Breast epithelium (tissue), 4 donors: ENCODE measurements at places on chromosomes 2 and 18.

- peak overlapping the region; percentile 87 for H3K4me3 ChIP-seq
- peaks cover 2% of the 10 kb centered on the region for H3K4me1 ChIP-seq
- peak overlapping the region; percentile 95 for H3K27ac ChIP-seq
Measured at GRCh38 chr2:226800941-226801784, 1.5 kb upstream of the IRS1 start.

GRCh38 chr2:226524381-226524843 lies 275.2 kb downstream of the IRS1 start:
- no peaks in the 10 kb centered on the region for H3K36me3 ChIP-seq
- no peaks in the 10 kb centered on the region for H3K4me1 ChIP-seq
- no peak overlapping the region for H3K4me3 ChIP-seq
- no peaks in the 10 kb centered on the region for H3K27me3 ChIP-seq

GRCh38 chr2:4130651-4131050 lies 427.3 kb downstream of the DCDC2C start:
- H3K4me1 ChIP-seq: no peaks in the 10 kb centered on the region
- H3K27ac ChIP-seq: no peak overlapping the region
- no peaks in the 10 kb centered on the region for H3K27me3 ChIP-seq

DNA sequence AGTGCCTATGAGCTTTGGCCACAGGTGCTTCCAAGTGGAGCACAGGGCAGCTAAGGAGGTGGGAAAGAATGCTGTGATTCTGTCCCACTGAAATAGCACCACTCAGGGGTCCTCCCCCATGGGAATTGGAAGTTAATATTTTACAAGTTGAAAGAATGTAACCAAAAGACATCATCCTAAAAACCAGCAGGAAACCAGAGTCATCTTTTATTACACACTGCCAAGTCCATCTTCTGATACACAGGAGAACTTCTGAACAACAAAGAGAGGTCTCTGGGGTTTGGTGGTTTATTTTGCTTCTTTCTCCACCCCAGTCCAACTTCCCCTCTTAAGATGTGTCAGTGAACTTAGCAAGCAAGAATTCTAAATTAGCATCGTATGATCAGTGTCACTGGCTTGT lies 47.7 kb downstream of the COLEC12 start:
- H3K4me1 ChIP-seq: no peaks in the 10 kb centered on the region
- H3K27me3 ChIP-seq: no peaks in the 10 kb centered on the region
- no peaks in the 10 kb centered on the region for H3K36me3 ChIP-seq
- no peak overlapping the region for H3K4me3 ChIP-seq
- no peak for DNase-seq
- H3K27ac ChIP-seq: no peak overlapping the region

GRCh38 chr2:14761118-14761517 lies 128.6 kb downstream of the LRATD1 start:
- no peaks in the 10 kb centered on the region for H3K4me1 ChIP-seq
- DNase-seq: no peak
- no peak overlapping the region for H3K4me3 ChIP-seq
- H3K27ac ChIP-seq: no peak overlapping the region
- no peaks in the 10 kb centered on the region for H3K36me3 ChIP-seq

DNA sequence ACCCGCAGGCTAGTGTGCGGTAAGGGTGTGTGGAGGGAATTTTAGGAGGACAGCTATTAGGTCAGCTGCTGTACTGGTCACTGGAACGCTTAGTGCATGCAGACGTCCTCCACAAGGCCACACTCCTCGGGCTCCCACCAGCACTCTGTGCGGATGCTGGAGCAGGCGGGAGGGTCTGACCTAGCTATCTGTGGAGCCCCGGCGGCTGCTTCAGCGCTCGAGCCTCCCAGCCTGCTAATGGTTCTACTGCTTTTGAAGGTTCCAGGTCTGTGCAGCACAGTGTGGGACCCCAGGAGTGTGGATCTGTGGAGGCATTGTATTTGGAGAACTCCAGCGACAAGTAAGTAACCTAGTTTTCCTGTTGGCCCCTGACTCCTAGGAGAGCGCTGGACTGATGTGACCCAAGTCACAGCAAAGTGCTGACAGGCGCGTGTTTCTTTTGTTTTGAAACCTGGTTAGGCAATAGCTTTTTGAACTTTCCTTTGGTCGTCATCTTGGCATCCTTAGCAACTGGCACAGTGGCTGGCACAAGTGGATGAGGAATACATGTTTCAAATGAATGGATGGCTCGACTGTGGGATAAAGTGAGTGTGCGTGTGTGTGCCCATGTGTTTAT lies 113.5 kb downstream of the ZNF236 start:
- H3K4me3 ChIP-seq: no peak overlapping the region
- H3K27me3 ChIP-seq: no peaks in the 10 kb centered on the region
- DNase-seq: no peak
- no peak overlapping the region for H3K27ac ChIP-seq
- no peaks in the 10 kb centered on the region for H3K4me1 ChIP-seq

GRCh38 chr2:48209214-48209885 lies 303.1 kb upstream of the FBXO11 start:
- no peaks in the 10 kb centered on the region for H3K36me3 ChIP-seq
- no peaks in the 10 kb centered on the region for H3K27me3 ChIP-seq
- no peaks in the 10 kb centered on the region for H3K4me1 ChIP-seq
- H3K27ac ChIP-seq: no peak overlapping the region
- DNase-seq: no peak
- H3K4me3 ChIP-seq: no peak overlapping the region

GRCh38 chr18:40006634-40007033 lies 1948.4 kb upstream of the PIK3C3 start:
- H3K36me3 ChIP-seq: no peaks in the 10 kb centered on the region
- no peak overlapping the region for H3K4me3 ChIP-seq
- H3K27me3 ChIP-seq: no peaks in the 10 kb centered on the region
- H3K27ac ChIP-seq: no peak overlapping the region

DNA sequence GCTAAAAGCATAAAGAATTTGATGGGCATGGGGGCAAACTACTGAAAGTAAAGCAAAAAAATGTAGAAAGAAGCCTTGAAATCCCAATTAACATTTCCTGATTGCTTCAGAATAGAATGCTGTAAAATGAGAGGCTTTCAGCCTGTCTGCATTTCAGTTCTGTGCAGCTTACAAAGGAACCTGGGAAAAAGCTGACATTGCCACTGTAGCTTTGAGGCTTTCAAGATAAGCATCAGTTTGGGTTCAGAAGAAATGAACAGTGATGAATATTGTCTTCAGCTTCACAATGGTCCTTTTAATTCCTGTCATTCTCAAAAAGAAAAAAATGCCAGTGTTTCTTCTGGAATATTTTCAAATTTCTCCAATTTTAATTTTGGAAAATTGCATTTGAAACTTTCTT lies 242.7 kb downstream of the LRRTM1 start:
- H3K27ac ChIP-seq: no peak overlapping the region
- H3K4me1 ChIP-seq: no peaks in the 10 kb centered on the region
- DNase-seq: no peak
- H3K27me3 ChIP-seq: no peaks in the 10 kb centered on the region

GRCh38 chr2:28067602-28068001 lies 177.1 kb downstream of the BABAM2 start:
- no peaks in the 10 kb centered on the region for H3K27me3 ChIP-seq
- no peak overlapping the region for H3K27ac ChIP-seq
- no peak overlapping the region for H3K4me3 ChIP-seq
- H3K36me3 ChIP-seq: no peaks in the 10 kb centered on the region

GRCh38 chr2:142965443-142965842 lies 88.0 kb downstream of the KYNU start:
- no peak overlapping the region for H3K27ac ChIP-seq
- DNase-seq: no peak
- no peaks in the 10 kb centered on the region for H3K4me1 ChIP-seq
- no peaks in the 10 kb centered on the region for H3K27me3 ChIP-seq
- H3K36me3 ChIP-seq: no peaks in the 10 kb centered on the region
- no peak overlapping the region for H3K4me3 ChIP-seq

GRCh38 chr18:12401881-12402280 lies 5.8 kb upstream of the PRELID3A start:
- no peak for DNase-seq
- H3K4me1 ChIP-seq: no peaks in the 10 kb centered on the region
- H3K4me3 ChIP-seq: no peak overlapping the region
- H3K36me3 ChIP-seq: no peaks in the 10 kb centered on the region

GRCh38 chr2:165536851-165537499 lies 67.5 kb downstream of the CSRNP3 start:
- H3K4me1 ChIP-seq: no peaks in the 10 kb centered on the region
- H3K27ac ChIP-seq: no peak overlapping the region
- no peaks in the 10 kb centered on the region for H3K36me3 ChIP-seq
- H3K4me3 ChIP-seq: no peak overlapping the region

DNA sequence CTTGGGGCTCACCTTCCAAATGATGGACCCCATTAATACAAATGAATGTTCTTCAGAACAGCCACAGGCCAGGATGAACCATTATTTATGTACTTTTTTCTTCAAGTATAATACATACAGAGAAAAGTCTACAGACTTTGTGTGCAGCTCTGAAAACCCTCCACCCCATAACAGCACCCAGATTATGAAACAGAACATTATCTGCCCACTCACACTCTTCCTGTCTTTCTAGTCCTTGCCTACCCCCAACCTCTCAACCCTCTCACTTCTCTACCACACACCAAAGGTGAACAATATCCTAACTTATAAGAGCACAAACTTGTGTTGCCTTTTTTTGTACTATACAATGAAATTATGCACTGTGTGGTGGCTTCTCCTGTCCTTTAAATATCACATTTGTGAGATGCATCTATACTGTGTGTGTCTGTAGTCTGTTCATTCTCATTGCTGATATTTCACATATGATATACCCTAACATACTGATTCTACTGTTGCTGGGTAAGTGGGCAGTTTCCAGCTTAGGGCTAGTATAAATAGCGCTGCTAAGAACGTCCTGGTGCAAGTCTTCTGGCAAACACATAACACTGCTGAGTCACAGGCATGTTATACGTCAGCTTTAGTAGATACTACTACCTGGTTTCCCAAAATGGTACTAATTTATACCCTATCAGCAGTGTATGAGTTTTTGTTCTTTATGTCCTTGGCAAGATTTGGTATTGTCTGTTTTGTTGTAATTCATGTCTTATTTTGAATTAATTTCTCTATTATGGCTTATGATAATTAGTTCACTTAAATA lies 1.0 kb upstream of the NPHP1 start:
- no peaks in the 10 kb centered on the region for H3K4me1 ChIP-seq
- H3K4me3 ChIP-seq: no peak overlapping the region
- no peaks in the 10 kb centered on the region for H3K27me3 ChIP-seq
- no peaks in the 10 kb centered on the region for H3K36me3 ChIP-seq
- DNase-seq: no peak
- no peak overlapping the region for H3K27ac ChIP-seq

GRCh38 chr2:121336528-121337294 lies 51.7 kb upstream of the TFCP2L1 start:
- no peaks in the 10 kb centered on the region for H3K4me1 ChIP-seq
- no peaks in the 10 kb centered on the region for H3K36me3 ChIP-seq

DNA sequence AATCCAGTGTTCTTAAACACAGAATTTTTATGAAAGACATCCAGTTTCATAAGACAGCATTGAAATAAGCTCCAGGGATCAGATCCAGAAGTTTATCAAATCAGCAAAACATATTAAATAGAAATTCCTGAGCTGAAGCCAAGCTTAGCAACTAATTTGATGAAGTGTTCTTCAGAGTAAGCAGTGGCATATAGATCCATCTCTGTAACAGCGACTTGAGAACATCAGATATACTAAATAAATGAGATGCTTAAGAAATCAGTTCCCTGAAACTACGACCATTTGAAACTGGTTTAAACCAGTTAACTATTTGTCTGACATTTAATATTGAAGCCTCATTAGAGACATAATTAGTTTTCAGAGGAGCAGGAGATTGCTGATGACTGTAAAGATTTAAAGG lies 34.1 kb downstream of the PPP1R1C start:
- no peak overlapping the region for H3K27ac ChIP-seq
- no peaks in the 10 kb centered on the region for H3K36me3 ChIP-seq
- H3K4me3 ChIP-seq: no peak overlapping the region

DNA sequence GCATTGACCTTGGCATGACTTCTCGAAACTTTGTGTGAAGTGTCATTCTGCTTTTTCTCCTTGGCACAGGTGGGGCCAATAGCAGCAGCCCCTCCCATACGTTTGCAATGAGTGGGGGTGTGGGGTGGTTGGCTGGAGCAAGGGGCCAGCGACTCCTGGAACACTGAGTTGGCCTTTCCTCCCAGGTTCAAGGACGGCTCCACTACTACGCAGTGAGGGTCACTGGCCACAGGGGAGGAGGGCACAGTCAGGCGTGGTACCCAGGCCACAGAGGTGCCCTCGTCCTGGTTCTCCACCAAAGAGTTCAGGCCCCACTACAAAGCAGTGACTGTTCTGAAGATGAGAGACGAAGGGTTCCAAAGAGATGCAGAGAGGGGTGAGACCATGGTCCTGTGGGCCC lies 70.6 kb upstream of the OTOS start:
- H3K4me1 ChIP-seq: no peaks in the 10 kb centered on the region
- H3K27me3 ChIP-seq: no peaks in the 10 kb centered on the region
- peak; percentile 33 for DNase-seq
- no peaks in the 10 kb centered on the region for H3K36me3 ChIP-seq

DNA sequence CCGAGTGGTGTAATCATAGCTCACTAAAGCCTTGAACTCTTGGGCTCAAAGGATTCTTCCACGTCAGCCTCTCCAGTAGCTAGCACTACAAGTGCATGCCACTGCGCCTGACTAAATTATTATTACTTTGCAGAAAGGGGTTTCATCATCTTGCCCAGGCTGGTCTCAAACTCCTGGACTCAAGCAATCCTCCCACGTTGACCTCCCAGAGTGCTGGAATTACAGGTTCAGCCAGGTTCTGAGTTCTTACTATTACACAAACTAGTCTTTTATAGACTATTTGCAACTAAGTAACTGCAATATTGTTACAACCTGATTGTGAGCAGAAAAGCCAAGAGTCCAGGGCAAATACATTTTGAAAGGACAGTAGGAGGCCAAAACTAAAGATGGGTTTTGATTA lies 35.9 kb upstream of the MRPL19 start:
- H3K27me3 ChIP-seq: no peaks in the 10 kb centered on the region
- H3K36me3 ChIP-seq: no peaks in the 10 kb centered on the region
- no peaks in the 10 kb centered on the region for H3K4me1 ChIP-seq
- DNase-seq: no peak
- no peak overlapping the region for H3K27ac ChIP-seq
- H3K4me3 ChIP-seq: no peak overlapping the region

DNA sequence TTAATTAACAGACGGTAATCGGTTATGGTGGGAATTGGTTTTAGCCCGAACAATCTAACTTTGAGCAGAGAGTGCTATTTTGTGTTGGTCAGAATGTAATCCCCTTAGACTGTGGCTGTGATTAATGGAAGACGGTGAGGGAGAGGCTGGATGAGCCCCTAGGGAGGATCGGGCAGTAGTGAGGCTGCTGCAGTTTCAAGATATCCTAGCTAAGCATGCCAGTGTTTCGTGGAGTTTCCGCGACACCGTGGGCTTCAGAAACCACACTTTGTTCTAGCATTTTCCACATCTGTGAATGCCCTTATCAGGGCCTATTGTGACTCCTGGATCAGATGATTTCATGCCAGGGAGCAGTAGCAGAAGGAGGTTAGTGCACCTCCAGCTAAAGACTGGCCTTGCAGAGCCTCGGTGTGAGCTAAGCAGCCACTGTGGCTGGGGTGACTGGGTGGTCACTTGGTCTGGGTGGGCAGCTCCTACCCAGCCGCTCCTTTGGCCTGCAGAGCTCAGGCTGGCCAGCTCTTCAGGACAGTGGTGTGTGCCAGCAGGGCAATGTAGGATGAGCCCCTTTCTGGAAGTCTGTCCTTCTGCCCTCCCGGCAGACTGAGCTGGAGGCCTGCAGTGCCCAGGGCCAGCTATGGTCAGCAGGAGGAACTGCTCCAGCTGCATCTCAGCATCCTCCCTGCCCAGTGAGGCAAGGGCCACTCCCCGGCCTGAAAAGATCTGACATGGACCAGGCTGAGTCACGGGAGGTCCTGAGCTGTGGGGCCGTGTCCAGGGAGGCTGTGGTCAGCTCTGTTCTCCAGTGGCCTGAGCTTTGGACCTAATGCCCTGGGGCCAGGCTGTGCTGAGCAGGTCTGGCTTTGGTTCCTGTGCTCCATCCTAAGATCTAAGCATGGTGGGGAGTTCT lies 142.6 kb upstream of the GPC1 start:
- DNase-seq: no peak
- no peaks in the 10 kb centered on the region for H3K36me3 ChIP-seq
